ENCODE measurements at places on chromosomes 7 and 10.
A peak's percentile ranks its signal among the peaks of the same experiment; 100 is the strongest.

GRCh38 chr7:122942765-122943164 is 52.7 kb downstream of the TAS2R16 start:
- H3K36me3 ChIP-seq, result no peaks in the 10 kb centered on the region
- H3K4me1 ChIP-seq, result no peaks in the 10 kb centered on the region
- H3K27me3 ChIP-seq, result no peaks in the 10 kb centered on the region
- H3K4me3 ChIP-seq, result no peak overlapping the region
- no peak for DNase-seq

GRCh38 chr7:158016180-158017097 is 571.2 kb downstream of the PTPRN2 start:
- no peaks in the 10 kb centered on the region for H3K4me1 ChIP-seq
- H3K27me3 ChIP-seq, result no peaks in the 10 kb centered on the region
- no peak overlapping the region for H3K4me3 ChIP-seq
- no peak for DNase-seq

DNA sequence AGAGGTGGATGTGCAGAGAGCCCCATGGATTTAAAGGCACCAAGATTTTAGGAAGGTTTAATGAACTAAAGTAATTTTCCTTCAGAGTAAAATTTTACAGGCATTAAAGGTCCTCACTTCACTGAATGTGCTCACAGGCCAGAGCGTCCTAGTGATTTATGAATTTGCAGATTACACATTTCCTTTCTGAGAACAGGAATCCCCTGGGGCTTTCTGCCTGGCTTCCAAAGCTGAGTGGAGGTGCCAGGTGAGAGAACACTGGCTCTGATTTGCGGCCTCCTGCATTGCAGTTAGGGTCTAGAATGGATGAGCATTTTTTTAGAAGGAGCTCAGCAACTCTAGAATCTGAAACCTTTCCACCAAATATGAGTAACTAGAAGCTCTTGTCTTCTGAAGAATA is 194.3 kb downstream of the SORCS3 start:
- DNase-seq, result no peak
- H3K4me1 ChIP-seq, result no peaks in the 10 kb centered on the region
- no peaks in the 10 kb centered on the region for H3K36me3 ChIP-seq
- no peak overlapping the region for H3K4me3 ChIP-seq
- no peaks in the 10 kb centered on the region for H3K27me3 ChIP-seq

DNA sequence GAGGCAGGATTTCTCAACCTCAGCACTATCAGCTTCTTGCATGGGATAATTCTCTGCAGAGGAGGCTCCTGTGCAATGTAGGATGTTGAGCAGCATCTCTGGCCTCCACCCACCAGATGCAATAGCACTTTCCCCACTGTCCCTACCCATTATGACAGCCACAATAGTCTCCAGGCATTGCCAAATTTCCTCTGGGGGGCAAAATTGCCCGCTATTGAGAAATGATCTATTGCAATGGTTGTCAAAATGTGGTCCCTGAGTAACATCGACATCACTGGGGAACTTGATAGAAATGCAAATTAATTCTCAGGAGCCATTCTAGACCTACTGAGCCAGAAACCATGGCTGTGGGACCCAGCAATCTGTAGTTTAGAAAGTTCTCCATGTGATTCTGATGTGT is 7.0 kb downstream of the KCNK18 start:
- H3K4me3 ChIP-seq, result no peak overlapping the region
- no peaks in the 10 kb centered on the region for H3K36me3 ChIP-seq
- no peak for DNase-seq
- H3K27ac ChIP-seq, result no peak overlapping the region
- H3K4me1 ChIP-seq, result no peaks in the 10 kb centered on the region
- H3K27me3 ChIP-seq, result peaks cover 10% of the 10 kb centered on the region

DNA sequence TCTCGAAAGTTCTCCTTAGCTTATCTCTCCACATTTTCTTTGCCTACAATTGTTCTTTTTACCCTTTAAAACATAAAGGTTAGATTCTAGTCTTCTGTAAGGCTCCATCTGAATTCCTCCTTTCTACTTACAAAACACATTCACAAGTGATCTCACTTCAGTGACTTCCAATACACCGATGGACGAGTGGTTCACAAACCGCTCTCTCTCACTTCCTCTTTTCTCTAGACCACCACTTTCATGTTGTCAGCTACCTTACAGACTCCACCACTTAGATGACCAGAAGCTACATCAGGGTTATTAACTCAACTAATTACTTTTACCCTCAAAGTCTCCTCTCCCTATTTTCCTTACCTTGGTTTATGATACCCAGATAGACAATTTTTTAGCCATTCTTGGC is 11.8 kb downstream of the MET start:
- no peaks in the 10 kb centered on the region for H3K27me3 ChIP-seq
- no peaks in the 10 kb centered on the region for H3K36me3 ChIP-seq
- H3K4me1 ChIP-seq, result no peaks in the 10 kb centered on the region

DNA sequence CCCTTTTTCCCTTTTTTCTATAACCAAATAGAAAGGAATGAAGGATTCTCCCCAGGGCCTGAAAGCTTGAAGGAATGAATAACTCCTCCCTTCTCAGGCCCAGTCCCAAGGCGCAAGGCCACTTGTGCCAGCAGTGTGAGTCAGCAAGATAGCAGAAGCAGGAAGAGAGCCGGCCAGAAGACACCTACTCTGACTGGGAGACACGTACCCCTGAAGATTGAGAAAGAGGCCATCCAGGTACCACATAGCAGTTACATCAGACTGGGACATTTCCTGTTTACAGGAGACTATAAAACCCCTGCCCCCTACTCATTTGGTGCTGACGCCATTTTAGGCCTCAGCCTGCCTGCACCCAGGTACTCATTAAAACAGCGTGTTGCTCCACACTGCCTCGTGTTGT is 65.5 kb downstream of the LRRC17 start:
- no peaks in the 10 kb centered on the region for H3K4me1 ChIP-seq
- H3K27ac ChIP-seq, result no peak overlapping the region
- no peak overlapping the region for H3K4me3 ChIP-seq
- no peaks in the 10 kb centered on the region for H3K36me3 ChIP-seq

DNA sequence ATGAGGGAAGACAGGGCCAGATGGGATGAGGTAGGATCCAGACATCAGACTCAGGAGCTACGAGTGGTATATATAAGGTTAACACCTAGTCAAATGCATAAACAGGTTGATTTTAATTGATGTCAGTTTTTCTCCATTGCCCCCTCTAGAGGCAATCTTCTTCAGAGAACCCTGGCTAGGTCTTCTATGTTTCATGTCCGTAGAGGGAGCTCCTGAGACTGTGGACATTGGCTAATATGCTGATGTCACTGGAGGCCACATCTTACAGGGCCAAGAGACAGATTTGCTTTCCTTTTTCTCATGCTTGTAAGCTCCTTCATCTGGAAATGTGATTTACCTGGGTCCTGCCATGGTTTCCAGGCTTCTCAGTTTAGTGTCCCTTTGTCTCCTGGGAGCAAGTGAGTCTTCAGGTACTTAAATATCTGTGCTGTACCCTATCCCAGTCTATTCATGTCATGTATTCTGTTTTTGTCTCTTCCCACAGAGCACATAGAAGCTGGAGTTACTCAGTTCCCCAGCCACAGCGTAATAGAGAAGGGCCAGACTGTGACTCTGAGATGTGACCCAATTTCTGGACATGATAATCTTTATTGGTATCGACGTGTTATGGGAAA is 161.6 kb upstream of the PRSS1 start:
- DNase-seq, result no peak
- peaks cover 30% of the 10 kb centered on the region for H3K4me1 ChIP-seq
- no peak overlapping the region for H3K4me3 ChIP-seq
- H3K27ac ChIP-seq, result peak overlapping the region; percentile 63
- no peaks in the 10 kb centered on the region for H3K27me3 ChIP-seq
- no peaks in the 10 kb centered on the region for H3K36me3 ChIP-seq

DNA sequence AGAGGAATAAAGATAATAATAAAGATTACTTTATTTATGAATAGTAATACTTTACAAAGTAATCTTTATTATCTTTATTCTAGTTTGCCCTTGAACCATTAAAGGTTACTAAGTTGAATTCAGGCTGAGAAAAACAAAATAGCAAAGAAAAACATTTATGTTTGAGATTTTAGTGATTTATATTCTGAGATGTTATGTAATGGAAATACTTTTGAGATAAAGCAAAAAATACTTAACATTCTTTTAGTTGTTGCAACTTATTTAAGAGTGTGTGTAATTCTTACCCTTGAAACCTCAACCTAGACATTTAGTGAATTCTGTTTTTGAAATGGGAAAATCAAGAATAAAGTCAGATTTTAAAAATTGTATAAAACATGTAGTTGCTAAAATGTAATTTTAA is 40.0 kb downstream of the MINPP1 start:
- H3K4me3 ChIP-seq, result no peak overlapping the region
- peaks cover 9% of the 10 kb centered on the region for H3K36me3 ChIP-seq
- H3K27me3 ChIP-seq, result no peaks in the 10 kb centered on the region
- no peak overlapping the region for H3K27ac ChIP-seq

- H3K27ac ChIP-seq, result no peak overlapping the region
- no peak overlapping the region for H3K4me3 ChIP-seq
- no peak for DNase-seq
- H3K27me3 ChIP-seq, result peaks cover 3% of the 10 kb centered on the region
Measured at GRCh38 chr7:22586786-22587140, 86.8 kb upstream of the STEAP1B start.

DNA sequence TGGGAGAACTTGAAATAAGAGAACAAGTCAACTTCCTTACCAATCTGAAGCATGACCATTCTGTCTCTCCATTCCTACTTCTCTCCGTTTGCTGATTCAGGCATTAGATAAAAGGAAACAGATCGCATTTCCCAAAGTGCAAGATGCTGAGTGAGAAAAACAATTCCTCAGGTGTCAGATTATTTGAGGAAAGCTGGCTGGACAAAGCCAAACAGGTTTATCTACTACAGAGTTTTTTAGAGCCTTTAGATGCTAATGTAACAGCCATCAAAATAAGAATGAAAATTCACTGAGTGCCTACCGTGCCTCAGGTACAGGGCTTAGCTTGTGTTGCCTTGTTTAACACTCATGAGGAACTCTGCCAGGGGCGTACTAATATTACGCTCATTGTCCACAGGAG is 135.9 kb upstream of the MBL2 start:
- H3K27me3 ChIP-seq, result no peaks in the 10 kb centered on the region
- H3K36me3 ChIP-seq, result no peaks in the 10 kb centered on the region
- no peak overlapping the region for H3K4me3 ChIP-seq
- no peak overlapping the region for H3K27ac ChIP-seq

GRCh38 chr7:138854115-138854645 is 56.2 kb upstream of the ATP6V0A4 start:
- no peak overlapping the region for H3K27ac ChIP-seq
- H3K36me3 ChIP-seq, result no peaks in the 10 kb centered on the region
- no peak for DNase-seq
- no peaks in the 10 kb centered on the region for H3K27me3 ChIP-seq

DNA sequence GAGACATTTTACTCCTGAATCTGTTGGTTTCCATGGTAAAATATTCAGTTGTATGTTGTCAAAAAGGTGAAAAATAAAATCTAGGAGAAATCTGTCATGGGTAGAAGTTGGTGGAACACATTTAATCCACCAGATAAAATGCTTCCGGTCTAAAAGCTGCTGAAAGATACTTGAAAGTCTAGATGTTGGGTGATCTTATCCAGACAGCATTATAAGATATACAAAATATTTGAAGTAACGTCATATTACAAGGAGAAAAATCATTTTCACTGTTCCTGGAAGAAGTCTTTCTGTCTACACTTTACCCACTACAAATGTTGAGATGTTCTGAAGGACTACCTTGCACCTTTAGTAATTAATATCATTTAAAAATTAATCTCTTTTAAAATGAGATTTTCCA is 40.9 kb downstream of the CALD1 start:
- no peak overlapping the region for H3K4me3 ChIP-seq
- no peaks in the 10 kb centered on the region for H3K36me3 ChIP-seq
- H3K4me1 ChIP-seq, result no peaks in the 10 kb centered on the region
- no peak for DNase-seq
- H3K27ac ChIP-seq, result no peak overlapping the region

- H3K4me3 ChIP-seq, result no peak overlapping the region
- no peak for DNase-seq
- H3K4me1 ChIP-seq, result no peaks in the 10 kb centered on the region
- H3K36me3 ChIP-seq, result peaks cover 65% of the 10 kb centered on the region
Measured at GRCh38 chr7:158655931-158656441, 48.6 kb downstream of the NCAPG2 start.

GRCh38 chr10:66835400-66835799 is 90.4 kb upstream of the LRRTM3 start:
- no peak overlapping the region for H3K4me3 ChIP-seq
- no peaks in the 10 kb centered on the region for H3K4me1 ChIP-seq
- DNase-seq, result no peak
- no peaks in the 10 kb centered on the region for H3K36me3 ChIP-seq

DNA sequence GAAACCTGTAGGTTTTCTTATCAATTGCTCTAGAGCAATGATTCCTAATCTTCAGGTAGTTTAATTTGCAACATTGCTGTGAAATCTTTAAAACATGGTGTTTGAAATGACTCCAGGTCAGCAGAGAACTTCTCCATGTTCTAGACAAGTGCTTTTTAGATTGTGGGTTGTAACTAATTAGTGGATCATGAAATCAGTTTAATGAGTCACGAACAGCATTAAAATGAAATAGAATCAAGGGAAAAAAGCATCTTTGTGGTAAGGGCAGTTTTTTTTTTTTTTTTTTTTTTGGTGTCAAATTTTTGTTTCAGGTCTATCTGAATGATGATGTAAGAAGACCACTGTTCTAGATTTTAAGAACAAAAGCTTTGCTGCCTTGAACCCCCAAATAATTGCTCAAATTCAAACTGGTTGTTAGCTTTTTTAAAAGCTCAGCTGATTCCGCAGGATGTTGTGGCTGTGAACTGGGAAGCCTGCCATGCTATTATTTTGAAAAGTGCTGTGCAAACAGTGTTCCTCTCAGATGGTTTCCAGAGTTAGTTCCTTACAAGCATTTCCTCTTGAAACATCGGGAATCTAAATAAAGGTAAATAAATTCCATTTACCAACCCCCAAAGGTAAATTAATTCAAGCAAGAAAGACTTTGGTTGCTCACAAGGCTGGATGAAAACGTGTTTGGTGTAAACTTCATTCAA is 13.1 kb upstream of the PDK4 start:
- H3K27ac ChIP-seq, result peak overlapping the region; percentile 52
- no peaks in the 10 kb centered on the region for H3K36me3 ChIP-seq
- H3K27me3 ChIP-seq, result no peaks in the 10 kb centered on the region
- DNase-seq, result no peak

GRCh38 chr10:121152033-121152432 is 300.9 kb downstream of the WDR11 start:
- no peak for DNase-seq
- no peak overlapping the region for H3K4me3 ChIP-seq
- no peaks in the 10 kb centered on the region for H3K36me3 ChIP-seq
- H3K27me3 ChIP-seq, result no peaks in the 10 kb centered on the region
- no peaks in the 10 kb centered on the region for H3K4me1 ChIP-seq

GRCh38 chr10:120969219-120969645 is 118.1 kb downstream of the WDR11 start:
- DNase-seq, result no peak
- no peaks in the 10 kb centered on the region for H3K36me3 ChIP-seq
- no peak overlapping the region for H3K4me3 ChIP-seq
- peaks cover 15% of the 10 kb centered on the region for H3K4me1 ChIP-seq
- H3K27ac ChIP-seq, result no peak overlapping the region
- H3K27me3 ChIP-seq, result no peaks in the 10 kb centered on the region

All from thymus (tissue), 14 donors.